NCI-H345 (cell line): ENCODE measurements at places on chromosomes 6 and 20.

GRCh38 chr20:8115436-8115835 is 16.6 kb upstream of the PLCB1 start:
- DNase-seq: no peak

GRCh38 chr6:20481281-20481680 is 53.0 kb upstream of the CDKAL1 start:
- DNase-seq: no peak

DNA sequence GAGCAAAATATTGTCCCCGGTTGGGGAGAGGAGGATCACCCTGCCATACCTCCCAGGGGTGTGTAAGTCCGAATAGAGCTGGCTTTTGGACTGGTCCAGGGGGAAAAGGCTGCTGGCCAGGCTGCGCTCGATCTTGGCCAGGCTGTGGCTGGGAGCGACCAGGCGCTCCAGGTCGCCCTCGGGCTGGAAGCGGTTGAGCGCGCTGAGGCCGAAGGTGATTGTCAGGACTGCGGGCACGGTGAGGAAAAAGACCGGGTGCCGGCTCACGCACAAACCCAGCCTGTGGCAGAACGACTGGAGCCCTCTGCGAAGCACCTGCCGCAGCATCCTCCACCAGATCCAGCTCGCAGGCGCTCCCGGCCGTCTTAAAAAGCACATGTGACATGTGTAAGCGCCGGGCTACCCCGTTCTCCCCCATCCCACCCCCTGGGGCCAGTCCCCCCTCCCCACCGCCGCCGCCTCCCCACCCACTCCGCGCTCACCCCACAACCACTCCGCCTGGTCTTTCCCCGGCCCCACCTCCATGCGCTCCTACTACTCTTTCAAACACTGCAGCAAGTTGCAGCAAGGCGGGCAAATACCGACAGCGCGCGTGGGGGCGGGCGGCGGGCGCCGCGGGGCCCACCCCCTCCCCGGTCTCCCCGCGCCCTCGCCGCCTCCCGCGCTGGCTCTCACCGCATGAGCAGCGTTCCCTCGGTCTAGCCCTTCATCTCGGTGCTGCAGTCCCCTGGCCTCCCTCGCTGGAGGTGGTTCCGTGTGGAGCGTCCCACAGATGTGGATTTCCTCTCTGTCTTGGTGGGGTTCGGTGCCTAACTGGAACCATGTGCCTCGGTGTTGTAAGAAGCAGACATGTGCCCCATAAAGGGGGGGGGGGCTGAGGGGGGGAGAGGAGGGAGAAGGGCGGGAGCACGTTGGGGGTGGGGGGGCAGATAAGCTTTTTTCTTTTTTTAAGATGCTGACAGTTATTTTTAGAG is 42.4 kb downstream of the PTCHD4 start:
- DNase-seq: peak; percentile 65

GRCh38 chr20:25623225-25623735 is 534 bp downstream of the NANP start:
- DNase-seq: no peak

DNA sequence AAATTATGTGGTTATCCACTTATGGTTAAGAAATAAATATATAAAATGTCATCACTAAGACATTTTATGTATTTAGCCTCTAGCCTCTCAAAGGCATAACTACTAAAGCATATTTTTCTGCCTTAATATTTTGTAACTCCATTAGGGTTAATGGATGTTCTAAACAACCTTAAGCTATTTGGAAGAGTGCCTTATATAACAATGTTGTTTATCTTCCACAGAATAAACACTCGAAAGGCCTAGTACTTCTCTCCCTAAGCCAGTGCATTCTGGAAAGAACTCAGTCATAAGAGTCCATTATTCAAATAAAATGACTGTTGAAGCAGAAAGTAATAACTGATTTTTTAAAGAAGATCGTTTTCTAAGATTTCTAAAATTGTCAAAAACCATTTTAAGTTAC is 15.0 kb upstream of the PRIM2 start:
- DNase-seq: no peak

DNA sequence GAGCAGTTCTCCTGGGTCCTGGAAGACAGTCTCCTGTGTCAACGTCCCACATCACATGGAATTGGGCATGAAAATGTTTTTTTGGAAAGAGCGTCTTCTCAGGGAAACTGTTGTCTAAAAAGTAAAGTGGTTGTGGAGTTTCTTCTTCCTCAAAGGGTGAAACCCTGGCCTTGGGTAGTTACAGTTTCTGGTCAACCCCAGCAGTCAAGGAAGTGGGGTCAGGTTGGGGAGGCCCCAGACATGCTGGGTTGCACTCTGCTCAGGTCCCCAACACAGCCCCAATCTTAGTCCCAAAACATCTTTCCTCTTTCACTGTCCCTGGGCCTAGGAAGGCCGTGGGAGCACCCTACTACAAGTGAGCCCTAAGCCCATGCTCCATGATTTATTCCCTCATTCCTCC is 996 bp upstream of the NFKBIE start:
- DNase-seq: no peak

GRCh38 chr20:10264166-10264558 is 45.5 kb downstream of the SNAP25 start:
- no peak for DNase-seq

DNA sequence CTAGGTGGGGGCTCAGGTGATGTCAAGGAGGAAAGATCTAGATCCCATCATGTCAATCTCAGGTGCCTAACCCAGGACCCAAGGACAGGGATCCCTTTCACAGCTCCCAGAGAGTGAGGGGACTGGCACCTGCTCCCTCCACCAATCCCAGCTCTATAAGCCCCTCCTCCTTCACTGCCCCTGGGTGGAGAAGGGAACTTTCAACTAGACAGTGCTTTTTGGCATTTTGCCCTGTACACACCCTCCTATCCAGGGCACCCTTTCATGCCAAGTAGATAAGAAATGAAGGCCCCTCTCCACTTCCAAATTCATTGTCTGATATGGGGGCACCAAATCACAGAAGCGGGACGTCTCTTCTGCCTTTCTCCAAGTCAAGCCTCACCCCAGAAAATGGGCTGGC is 61.6 kb downstream of the MDGA1 start:
- peak; percentile 55 for DNase-seq

DNA sequence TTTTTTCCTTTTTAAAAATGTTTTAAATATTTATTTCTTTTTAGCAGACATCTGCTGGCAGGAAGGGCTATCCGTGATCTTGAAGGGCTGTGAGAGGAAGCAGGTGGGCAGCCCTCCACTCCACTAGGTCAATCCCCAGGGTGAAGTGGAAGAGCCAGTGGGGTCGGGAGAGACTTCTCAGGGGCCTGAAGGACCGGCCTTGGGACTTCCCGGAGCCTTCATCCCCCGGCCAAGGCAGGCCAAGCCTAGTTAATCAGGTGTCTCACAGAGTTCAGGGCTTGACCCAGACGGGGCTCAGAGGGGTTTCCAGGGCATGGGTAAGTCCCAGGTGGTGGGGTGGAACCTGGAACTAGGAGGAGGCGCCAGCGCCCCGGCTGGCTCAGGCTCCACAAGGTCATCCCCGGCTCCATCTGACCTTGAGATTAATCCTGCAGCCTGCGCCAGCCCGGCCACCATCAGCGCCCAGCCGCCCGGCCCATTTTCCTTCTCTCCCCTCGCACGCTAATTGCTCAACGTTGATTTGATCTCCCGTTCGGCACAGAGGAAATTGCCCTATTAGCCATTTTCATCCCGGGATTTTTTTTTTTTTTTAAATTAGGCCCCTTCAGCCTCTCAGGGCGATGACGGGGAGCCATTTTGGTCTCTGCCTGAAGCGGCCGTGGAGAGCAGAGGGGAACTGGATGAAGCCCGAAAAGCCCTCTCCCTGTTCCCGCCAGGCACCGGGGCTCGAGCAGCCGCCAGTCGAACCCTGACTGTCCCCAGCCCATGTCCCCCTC is 44.4 kb downstream of the MDFI start:
- peak; percentile 26 for DNase-seq

DNA sequence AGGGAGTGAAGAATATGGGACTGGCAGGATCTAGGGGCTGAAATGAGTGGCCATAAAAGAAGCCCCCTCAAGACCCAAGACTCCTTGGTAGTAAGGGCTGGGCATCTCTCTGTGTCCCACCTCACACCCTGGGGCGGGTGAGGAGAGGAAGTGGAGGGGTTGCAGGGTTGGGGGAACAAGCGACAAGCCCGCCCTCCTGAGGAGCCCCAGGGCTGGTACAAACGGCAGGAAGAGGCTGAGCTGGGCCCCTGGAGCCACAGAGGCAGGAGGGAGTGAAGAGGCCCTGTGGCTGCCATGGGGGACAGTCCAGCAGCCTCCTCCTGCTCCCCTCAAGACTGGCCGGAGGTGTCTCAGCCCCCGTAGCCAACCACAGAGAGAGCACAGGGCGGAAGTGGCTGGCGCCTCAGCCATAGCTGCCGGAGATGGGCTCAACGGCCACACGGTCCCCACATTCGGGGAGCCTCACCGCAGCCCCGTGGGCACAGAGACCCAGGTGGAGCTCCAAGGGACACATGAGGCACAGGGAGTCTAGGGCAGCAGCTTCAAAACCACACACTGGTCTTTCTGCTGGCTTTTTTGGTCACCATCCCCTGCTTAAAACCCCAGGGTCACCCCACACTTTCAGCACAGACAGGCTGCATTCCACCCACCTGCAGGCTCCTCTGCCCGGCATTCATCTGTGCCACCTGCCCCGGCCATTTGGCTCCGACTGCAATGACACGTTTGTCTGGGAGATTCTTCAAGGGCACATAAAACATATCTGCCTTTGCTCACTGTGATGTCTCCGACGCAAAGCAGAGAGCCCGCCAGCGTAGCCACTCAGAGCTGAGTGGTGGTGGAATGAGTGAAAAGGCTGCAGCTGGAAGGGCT is 524 bp downstream of the C20orf203 start:
- DNase-seq: peak; percentile 46

DNA sequence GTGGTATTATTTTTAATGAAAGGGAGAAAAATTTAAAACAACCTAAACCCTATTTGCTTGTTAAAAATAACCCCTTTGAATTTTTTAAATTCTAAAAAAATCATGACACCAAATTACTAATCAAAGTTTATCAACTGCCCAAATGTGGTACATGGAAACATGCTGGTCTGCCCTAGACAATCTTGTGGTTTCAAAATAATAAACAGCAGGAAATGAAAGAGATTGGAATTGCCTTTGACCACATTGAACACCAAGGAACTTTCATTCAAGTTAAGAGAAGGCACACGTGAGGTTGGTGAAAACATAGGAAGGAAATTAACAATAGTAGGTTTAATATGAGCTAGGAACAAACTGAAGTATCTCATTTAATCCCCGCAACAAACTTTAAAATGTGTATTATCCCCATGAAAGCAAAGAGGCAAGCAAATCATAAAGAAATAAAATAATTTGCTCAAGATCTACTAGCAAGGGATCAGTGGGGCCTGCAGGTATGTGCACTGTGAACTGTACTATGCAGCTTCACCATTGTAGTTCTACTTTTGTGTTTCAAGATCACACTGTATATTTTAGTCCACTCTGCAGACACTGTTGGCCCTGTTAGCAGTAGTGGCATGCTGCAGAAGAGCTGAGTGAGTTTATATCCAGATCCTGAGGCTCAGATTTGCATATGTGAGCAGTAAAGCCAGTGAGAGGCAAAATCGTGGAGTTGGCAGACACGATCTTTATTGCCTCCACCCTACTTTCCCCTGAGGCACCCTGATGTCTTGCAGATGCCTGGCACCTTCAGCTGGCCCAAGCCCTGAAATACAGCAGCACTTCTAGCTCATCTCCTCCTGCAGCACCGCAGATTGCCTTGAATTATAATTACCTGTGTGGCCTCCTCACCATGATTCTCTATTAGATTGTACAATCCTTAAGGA is 157.8 kb upstream of the TENT5A start:
- DNase-seq: no peak

DNA sequence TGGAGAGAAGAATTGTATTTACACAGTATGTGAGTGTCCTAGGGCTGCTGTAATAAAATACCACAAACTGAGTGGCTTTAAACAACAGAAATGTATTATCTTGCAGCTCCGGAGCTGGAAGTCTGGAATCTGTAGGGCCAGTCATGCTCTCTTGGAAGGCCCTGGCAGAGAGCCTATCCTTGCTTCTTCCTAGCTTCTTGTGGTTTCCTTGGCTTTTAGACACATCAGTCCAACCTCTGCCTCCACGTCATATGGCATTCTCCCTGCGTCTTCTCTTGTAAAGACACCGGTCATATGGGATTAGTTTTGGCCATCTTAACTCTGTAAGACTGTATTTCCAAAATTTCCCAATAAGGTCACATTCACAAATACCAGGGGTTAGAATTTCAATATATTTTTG is 10.8 kb downstream of the FNDC1 start:
- peak; percentile 4 for DNase-seq

DNA sequence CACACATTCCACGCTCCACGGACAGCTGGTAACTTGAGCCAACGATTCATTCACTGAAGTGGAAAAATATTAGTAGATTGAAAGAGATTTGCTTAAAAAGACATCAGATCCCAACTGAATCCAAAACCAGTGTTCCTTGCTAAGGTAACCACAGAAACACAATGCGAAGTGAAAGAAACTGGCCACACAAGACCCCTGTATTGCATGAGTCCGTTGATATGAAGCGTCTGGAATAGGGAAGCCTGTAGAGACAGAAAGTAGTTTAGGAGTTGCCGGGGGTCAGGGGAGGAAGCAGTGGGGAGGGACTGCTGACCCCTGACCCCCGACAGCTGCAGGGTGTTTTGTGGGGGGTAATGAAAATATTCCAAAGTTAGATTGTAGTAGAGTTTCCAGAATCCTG is 10.0 kb downstream of the PCK1 start:
- DNase-seq: no peak

DNA sequence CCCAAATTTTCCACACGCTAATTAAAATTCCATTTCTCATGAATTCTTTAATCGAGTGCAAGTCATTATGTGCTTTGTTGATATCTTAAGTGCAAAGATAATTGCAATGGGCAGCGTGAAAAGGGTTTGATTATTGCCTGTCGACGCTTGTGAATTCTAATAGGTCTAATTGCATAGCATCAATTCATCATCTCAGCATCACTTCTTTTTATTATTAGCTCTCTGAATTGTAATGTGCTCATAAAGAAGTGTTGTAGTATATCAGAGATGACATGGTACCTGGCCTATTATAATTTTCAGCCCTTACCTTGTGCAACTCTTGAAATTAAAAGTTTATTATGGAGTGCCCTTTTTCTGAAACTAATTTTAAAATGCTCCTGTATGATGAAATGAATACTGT is 866.8 kb upstream of the FLRT3 start:
- no peak for DNase-seq

DNA sequence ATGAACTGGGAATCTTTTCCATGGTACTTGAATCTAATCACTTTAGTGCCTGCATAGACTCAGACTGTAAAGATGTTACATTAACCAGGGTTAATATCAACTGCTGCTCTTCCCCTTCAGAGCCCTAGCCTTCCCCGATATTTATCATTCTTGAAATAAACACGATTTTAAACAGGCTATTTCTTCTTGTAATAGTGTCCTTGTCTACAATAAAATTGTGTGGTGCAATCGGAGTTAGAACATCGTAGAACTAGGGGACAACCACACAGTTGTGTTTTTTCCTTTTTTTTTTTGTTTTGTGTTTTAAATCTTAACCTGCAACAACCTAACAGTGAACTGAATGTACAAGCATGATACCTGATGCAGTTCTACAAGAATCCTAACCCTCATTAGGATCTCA is 4.5 kb downstream of the GJA1 start:
- no peak for DNase-seq

GRCh38 chr6:3297006-3297405 is 38.3 kb downstream of the PSMG4 start:
- no peak for DNase-seq
